NCI-H1436 treated with DMSO at 0.1 percent for 48 hours (cell line): ENCODE measurements at places on chromosomes 5 and 9.

DNA sequence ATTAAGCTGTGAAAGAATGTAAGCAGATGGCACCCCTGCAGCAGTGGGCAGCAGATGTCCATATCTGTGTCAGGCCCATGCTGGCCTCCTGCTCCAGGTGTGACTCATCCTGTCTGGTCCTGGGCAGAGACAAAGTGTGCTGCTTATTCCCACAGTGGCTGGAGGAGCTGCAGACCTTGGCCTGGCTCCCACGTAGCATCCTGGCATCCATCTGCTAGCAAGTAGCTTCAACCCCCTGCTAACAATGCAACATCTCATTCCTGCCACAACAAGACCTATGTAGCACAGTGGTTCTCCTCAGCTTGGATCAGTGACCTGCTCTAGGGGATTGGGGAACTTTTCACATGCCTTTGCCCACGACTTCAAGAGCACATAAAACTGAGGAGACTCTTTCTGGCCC is 126.4 kb upstream of the SLC12A2 start:
- no peak for DNase-seq

GRCh38 chr5:173020643-173021042 is 35.5 kb upstream of the CREBRF start:
- no peak for DNase-seq

GRCh38 chr5:175478384-175479124 is at the start of gene SFXN1:
SFXN1 (plus strand) TSS chr5:175478560; CDS start chr5:175492104, 13,544 bp downstream.
- DNase-seq, result no peak

GRCh38 chr9:108142504-108143201 is 653.1 kb upstream of the KLF4 start:
- DNase-seq, result no peak

DNA sequence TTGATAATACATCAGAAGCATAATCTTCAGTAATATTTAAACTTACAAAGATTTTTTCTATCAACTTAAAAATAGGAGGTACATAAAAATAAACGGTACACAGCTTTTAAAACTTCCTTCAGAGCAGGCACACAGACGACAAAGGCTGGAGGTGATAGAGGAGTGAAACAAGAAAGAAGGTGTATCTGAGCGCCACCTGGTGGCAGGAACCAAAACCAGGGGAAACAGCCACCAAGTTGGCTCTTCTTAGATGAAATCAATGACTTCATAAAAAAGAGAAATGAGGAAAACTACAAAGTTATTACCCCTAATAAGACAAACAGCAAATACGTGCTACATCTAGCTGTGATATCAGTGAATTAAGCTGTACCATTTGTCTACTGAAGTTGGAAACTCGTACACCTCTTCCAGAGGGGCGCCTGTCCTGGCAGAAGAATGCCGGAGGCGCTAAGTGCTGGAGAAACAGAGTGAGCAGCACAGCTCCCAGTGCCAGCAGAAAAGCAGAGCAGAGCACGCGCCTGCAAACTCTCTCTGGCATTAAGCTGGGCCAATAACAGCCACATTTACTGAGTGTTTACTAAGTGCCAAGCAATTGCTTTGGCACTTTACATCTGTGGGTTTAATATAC is 85.9 kb downstream of the SETX start:
- peak; percentile 21 for DNase-seq

GRCh38 chr9:111966861-111967291 is 70.3 kb downstream of the UGCG start:
- DNase-seq, result no peak

- no peak for DNase-seq
Observed at GRCh38 chr9:90838098-90838497, 36.5 kb downstream of the SYK start.

GRCh38 chr5:43315682-43316081 is 2.5 kb upstream of the HMGCS1 start:
- DNase-seq, result peak; percentile 58

DNA sequence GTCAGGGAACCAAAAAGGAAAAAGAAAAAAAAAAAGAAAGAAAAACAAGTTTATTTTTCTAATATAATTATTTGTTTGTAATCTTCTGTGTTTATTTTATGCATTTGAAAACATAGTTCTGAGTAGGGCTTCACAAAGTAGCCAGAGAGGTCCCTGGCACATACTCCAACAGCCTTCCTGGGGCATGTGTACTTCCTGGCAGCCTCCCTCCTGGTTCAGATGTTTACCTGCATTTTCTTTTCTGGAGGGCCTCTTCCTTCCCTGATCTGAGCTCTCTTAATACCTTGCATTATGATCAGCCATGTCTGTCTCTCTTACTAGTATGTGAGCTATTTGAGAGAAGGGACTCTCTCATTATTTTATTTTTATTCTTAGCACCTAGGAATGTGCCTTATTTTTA is 361.8 kb downstream of the KDM4C start:
- no peak for DNase-seq

- DNase-seq, result no peak
Observed at GRCh38 chr5:143494162-143494561, 90.7 kb upstream of the NR3C1 start.

- DNase-seq, result no peak
Observed at GRCh38 chr5:353612-354580, 32.4 kb downstream of the AHRR start.

- no peak for DNase-seq
Observed at GRCh38 chr9:15149450-15149849, 157.6 kb downstream of the TTC39B start.
